ENCODE measurements at places on chromosomes 5 and 9.

DNA sequence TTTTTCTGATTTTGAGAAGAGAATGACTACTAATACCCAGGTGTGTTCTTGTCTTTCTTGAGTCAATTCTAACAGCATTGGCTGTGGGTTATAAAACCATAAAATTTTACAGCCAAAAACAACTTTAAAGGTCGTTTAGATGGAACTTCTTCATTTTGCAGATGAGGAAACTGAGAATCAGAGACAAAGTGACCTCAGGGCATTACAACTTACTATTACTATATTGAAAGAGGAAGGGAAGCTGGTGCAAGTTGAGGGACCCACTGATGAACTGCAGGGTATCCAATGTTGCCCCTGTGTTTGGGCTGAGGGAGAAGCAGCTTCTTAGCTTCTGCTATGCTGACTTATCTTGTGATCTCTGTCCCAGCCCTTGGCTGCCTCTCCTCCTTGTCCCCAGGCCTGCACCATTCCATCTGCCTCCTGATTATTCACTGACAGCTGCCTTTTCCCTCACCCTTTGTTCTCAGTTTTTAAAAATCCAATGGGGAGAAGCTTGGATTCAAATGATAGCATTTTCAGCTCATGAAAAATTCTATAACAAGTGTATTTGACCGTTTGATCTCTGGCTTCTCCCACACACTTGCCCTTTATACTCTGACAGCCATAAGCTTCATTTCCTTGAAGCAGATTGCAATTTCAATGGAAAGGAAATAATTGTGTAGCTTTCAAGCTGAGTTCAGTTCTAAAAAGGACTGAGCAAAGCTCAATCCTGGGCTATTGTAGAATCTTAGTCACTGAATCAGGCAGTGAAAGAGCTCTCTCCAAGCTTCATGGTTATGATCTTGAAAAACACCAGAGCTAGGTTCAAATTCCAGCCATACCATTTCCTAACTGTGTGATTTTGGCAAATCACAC, 68.5 kb downstream of the TMC1 start:
- DNase-seq = no peak

DNA sequence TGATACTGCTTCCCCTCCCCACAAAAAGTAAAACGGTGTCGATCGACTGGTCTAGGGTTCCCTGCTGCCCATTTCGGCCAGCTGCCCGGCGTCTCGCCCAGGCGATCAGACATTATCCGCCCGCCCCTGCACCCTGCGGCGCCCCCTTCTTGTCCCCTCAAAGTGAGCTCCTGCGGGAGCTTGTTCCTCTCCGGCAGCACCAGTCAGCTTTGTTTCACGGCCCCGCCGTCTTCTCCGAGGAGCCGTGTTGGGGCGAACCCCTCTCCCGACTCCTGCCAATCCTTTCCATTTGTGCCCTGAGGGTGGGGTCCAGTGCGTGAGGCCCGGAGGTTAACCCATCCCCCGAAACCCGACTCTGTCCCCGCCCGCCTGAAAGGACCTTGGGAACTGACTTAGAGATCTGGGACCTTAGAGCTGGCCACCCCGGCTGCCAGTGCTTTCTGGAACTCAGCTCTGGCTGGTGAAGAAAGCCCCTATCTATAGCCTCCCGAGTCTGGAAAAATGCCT, 518 bp downstream of the UBE2B start:
- DNase-seq = peak; percentile 47

DNA sequence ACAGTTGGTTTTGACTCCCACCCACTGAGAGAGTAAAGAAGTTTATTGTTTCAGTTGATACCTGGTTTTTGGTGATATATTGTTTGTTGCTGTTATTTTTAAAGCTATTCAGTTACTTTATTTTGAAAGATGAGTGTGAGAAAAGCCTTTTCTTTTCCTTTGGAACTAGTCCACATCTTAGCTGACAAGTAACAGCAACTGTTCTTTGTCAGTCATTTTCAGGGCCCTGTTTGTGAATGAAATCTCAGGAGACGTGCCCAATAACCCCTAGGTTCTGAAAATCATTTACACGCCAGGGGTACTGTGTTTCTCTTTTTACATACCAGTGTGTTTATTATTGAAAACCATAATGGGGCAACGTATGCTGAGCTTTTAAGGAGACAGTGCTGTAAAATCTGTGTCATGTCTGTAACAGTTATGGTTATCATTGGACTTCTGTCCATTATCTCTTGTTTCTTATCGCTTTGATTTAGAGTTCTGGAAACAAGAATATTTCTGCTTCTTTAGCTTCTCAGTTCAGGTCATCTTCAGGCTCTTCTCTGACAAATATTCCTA, 75.0 kb downstream of the LIX1 start:
- DNase-seq = no peak

- no peak for DNase-seq
These were observed 289.7 kb upstream of the SEMA6A start for GRCh38 chr5:116864157-116864837.

DNA sequence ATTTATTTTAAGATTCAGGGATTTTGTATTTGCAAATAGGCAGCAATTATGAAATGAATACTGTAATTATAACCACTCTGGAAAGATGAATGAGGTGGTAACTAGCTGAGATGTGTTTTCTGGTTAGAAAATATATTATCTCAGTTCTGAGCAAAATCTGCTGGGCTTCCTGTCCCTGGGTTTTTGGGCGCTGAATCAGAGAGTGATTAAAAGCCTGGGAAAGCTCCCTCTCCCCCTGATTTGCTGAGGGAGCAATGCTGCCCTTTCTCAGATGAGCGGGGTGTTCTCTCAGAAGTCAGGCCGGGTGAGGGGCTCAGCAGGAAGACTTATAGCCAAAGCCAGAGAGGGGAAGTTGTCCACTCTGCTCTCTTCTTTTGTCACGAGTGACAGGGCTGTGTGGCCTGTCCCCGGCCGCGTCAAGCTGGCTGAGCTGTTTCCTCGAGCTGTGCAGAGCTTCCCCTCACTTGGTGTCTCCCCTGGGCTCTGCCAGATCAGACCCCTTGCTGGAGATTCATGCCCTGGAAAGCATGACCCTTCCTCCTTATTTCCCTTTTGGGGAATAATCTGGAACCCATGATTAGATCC, 39.8 kb upstream of the PITX1 start:
- no peak for DNase-seq

GRCh38 chr5:170745481-170746071, 37.9 kb upstream of the GABRP start:
- DNase-seq = no peak

GRCh38 chr5:149429839-149430721, 51.0 kb upstream of the IL17B start:
- no peak for DNase-seq

DNA sequence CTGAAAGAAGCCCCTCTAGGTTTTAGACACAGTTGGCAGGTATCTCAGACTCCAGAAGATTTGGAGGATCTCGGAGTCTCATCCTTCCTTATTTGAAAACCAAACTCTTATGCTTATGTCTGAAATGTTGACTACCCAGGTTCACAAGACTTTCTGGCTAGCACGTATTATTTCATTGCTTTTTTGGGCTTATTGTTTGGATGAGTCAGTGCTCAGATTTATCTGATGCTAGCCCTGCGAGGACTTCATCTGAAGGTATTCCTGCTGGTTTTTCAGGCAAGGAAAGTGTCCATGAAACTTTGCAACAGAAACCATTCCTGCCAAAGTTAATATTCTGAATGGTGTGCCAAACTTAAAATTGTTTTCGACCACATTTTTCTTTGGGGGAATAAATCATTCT, 8.5 kb downstream of the OSTF1 start:
- DNase-seq = no peak

DNA sequence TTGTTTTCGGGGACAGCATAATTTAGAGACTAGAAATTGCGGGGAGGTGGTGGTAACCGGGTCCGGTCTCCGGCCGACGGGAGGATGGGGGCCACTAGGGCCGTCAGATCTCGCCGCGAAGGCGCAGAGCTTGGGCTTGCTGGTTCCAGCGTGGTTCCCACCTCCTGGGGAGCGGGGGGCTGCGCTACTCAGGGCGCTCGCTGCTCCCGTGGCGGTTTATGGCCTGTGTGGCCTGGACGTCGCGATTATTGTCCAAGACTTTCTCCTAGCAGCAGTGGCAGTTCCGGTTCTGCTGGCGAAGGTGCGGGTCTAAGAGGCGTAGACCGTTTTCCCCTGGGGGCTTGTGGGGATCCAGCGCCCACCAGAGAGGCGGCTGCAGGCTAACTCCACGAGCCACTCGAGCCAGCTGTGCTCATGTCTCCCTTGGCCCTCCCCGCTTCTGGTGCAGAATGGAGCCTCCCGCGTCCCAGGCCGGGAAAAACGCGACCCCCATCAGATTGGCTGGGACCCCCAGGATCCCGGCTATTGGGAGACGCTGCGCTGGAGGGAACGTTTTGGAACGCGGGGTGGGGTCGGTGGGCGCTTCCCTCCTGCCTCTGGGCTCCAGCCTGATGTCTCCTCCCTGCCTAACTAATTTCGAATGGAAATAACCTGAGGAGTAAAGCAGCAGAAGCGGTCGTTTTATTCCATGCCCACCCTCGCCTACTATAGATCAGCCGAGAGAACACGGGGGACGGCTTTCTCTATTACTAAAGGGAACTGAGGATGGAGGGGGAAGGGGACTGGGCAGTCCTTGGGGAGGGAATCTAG, 87.1 kb downstream of the ENTREP1 start:
- DNase-seq = no peak

DNA sequence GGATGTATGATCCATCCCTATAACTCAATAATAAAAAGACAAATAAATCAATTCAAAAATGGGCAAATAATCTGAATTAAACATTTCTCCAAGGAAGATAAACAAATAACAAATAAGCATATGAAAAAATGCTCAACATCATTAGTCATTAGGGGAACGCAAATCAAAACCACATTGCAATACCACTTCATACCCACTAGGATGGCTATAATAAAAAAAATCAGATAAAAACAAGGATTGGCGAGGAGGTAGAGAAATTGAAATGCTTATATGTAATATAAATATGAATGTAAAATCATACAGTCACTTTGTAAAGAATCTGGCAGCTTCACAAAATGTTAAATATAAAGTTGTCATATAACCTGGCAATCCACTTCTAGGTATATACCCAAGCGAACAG, 52.3 kb upstream of the TBCA start:
- DNase-seq = no peak

- DNase-seq = no peak
These were observed 1.6 kb downstream of the BICD2 start for GRCh38 chr9:92762781-92763708.

Measured in stimulated activated naive CD4-positive, alpha-beta T cell treated with Interleukin-2 at 50 U/mL for 16 hours (primary cell).